ENCODE measurements at places on chromosomes 16 and 17.

DNA sequence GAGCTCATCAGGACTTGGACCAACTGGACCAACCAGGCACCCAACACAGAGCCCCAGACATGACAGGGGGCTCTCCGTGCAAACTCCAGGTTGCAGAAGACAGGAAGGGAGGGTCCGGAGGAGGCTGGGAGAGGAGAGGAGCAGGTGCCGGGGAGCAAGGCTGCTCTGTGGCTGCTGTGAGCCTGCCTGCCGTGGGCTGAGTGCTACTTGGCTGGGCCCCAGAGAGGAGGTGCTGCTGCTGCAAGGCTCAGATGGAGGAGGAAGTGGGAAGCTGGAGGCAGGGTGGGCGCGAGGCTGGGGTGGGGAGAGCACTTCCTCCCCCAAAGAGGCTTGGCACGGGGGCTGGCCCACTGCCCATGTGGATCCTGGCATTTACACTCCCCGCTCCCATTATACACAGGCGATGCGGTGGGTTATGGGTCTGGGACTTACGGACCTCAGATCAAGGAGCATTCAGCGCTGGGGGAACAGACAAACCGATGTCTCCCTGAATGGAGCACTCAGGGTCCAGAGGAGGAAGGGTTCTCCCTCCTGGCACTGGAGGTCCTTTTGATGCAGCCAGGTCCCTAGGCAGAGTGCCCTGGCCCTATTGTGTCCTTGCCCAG is 15.9 kb downstream of the EPOP start:
- no peak for DNase-seq

DNA sequence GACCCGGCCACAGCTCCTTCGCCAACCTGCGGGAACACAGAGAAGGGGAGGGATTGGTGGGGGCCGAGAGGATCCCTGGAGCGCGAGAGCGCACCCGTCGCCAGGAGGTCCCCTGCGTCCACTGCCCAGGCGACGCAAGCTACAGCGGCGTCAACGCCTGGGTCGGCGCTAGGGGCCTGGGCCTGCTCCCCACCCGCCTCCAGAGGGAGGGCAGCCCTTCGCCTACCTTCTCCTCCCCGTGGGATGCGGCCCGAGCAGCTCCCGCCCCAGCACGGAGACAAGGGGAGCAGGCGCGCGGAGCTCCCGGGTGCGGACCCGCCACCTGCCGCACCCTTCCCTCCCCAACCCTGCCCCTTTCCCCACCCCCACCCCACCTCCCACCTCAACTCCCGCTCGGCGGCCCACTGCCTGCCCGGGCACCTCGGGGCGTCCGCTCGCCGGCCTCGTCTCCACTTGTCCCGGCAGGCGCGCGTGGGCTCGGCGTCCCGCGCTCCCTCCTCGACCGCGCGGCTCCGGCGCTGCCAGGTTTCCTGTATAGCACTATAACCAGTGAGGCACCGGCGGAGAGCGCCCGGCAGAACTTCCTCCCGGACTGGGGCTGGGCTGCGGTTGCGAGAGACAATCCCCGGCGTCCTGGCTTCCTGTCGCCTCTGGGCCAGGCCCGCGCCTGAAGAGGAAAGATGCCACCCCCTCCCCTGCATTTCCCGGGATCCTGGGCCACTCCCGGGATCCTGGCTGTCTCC is 119.1 kb upstream of the SMURF2 start:
- peak; percentile 73 for DNase-seq

DNA sequence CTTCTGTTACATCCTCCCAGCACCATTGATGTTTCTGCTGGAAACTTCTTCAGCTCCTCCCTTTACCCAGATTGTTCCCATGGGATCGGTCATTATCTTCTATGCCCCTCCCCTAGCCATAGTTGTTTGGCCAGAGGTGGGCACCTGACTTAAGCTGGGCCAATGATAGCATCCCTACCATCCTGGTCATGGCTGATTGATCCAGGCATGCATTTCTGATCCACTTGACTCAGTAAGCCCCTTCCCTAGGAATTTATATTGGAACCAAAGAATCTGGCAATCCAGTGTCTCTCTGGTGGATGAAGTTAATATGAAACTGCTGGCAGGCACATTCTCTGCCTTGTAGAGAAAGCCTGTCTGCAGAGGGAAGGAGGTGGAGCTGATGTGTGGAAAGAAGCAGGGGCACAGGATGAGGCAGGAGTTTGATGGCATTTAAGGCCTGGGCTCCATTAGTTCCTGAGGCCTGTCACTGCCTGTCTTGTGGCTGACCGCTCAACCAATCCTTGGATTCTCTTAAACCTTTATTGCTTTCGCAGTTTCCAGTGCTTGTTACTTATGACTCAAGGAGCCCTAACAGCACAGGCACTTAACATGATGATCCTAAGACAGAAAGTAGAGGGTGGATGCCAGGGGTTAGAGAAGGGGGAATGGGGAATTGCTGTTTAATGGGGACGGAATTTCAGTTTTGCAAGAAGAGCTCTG is 152.4 kb downstream of the ABCC12 start:
- DNase-seq: no peak

- no peak for DNase-seq
Measured at GRCh38 chr17:47701608-47702007, 7.6 kb downstream of the TBKBP1 start.

DNA sequence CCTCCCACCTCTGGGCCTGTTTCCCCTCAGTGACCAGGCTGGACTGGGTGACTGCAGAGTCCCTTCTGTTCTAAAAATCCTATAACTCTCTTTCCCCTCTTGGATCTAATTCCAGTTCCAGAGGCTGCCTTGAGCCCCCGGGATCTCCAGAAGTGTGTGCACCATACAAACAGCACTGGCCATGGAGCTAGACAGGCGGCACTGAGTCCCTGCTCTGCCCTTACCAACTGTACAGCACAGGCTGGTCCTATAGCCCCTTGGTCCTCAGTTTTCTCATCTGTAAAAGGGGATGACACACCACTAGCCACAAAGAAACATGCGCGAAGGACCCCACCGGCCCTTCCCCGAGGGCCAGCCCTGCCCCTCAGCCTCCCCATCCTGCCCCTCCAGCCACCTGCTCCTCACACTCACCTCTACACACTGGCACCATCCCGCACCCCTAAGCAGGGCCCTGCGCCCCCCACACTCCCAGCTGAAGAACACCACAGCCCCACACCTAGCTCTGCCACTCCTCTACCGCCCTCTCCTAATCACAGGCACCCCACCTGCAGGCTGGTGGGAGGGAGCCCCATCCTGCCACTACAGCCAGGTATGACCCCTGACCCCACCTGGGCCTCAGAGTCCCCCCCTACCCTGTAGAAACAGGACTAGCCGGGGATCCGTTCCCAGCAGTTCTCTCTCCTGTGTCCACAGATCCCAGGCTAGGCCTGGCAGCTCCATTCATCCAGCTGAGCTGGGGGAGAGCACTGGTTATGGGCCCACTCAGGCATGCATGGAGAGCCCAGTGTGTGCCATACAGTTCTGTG is 913 bp upstream of the KRT16 start:
- no peak for DNase-seq

DNA sequence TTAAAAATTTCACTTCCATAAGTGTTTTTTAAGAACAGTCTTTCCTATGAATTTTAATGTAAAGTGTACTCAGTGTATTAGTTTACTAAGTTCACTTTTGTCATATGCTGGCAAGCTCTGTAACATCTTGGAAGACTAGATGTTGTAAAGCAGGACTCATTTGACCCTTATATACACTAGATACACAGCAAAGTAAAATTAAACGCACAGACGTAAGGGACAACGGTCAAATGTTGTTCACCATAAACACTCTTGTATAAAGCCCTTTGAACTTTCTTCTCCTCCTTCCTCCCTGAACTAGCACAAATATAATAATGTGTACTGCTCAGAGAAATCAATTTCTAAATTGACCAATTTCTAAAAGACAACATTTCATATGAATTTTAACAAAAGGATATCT is 7.0 kb upstream of the GOT2 start:
- no peak for DNase-seq

DNA sequence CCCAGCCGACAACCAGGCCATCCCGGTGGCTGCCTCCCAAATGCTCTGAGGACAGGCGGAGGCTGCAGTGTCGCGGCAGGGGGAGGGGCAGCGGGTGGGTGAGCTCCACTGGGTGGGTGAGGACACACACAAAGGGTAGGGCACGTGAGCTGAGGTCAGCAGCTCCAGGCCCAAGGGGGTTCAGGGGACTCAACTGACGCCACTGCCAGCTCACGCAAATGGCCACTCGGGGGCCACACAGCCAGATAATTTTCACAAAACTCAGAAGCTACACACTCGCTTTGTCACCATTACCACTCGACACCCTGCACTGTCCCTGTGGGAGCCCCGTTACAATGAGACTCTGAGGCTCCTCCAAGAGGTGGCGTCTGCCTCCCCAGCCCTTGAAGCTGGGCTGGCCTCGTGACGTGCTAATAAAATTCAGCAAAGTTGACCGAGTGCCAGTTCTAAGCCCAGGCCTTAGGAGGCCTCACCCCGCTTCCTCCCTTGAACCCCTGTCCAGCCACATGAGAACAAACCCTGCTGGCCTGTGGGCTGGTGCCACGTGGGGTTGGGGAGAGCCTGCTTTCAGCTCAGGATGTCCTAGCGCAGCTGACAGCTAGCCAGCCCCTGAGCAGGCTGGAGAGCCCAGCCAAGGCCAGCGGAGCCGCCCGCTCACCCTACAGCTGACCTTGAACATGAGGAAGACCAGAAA is 56.9 kb downstream of the RMI2 start:
- DNase-seq: no peak

- DNase-seq: no peak
Measured at GRCh38 chr17:68993112-68993511, 37.9 kb upstream of the ABCA8 start.

DNA sequence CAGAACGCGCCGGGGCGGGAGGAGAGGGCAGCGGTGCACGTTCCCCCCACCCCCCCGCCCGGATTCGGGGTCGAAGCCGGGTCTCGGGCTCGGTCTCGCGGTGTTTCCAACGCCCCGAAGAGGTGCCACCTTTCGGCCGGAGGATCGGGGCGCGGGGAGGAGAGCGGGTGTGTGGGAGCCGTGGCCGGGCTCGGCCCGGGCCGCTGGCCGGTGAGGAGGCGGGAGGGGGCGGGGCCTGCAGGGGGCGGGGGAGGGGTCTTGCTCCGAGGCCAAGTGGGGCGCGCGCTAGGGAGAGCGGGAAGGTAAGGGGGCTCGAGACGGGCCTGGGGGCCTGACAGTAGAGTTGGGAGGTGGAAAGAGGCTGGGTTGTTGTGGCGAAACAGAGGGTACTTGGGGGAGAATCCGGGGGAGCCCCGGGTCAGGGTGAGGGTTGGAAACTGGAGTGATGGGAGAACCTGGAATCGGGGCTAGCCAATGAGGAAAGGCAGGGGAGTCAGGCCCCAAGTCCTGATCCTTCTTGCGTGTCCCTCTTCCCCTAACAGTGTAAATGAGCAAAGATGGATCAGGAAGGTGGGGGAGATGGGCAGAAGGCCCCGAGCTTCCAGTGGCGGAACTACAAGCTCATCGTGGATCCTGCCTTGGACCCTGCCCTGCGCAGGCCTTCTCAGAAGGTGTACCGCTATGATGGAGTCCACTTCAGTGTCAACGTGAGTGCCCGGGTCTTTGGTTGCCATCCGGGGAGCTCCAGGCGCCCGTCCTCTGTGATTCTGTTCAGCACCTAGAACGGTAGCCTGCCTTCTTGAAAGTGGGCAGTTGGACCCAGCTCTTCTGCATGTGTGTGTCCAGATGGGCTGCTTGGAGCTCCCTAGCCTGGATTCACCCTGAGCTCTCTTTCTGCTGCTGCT is 873 bp downstream of the SETD1A start:
- DNase-seq: no peak

All from stimulated activated CD4-positive, alpha-beta T cell treated with anti-CD3 and anti-CD28 coated beads, Interleukin-15, amount 100 ng/mL, for 24 hours (primary cell).